GF-D8 (cell line): ENCODE measurements at places on chromosomes 6 and 20.

DNA sequence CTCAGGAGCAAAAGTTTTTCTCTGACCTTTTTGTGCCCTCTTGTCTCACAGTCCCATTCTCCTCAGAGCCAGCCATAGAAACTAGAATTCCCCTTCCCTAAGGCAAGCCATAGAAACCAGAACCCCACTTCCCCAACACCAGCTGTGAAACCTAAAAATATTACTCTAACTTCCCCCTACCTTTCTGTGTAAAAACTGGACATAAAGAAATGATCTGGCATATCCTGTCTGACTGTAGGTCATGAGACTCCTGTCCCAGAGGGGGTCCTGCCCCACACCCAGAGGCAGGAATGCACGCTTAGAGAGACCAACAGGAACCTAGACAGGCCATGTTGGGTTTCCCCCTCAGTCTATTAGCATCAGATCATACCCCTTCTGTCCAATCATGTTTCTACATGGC, 140.6 kb upstream of the SLC22A16 start:
- DNase-seq = no peak

DNA sequence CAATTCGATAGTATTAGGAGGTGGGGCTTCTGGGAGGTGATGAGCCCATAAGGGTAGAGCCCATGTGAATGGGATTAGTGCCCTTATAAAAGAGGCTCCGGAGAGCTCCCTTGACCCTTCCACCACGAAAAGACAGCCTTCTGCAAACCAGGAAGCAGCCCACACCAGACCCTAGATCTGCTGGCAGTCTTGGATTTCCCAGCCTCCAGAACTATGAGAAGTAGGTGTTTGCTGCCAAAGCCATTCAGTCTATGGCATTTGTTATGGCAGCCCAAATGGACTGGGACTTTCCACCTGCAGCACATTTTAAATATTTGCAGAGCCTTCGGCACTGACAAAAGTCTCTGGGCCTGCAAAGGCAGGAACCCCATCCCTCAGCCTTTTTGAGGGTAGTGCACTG, 11.8 kb upstream of the SFT2D1 start:
- no peak for DNase-seq

GRCh38 chr6:116404696-116405095, 33.9 kb downstream of the DSE start:
- no peak for DNase-seq

DNA sequence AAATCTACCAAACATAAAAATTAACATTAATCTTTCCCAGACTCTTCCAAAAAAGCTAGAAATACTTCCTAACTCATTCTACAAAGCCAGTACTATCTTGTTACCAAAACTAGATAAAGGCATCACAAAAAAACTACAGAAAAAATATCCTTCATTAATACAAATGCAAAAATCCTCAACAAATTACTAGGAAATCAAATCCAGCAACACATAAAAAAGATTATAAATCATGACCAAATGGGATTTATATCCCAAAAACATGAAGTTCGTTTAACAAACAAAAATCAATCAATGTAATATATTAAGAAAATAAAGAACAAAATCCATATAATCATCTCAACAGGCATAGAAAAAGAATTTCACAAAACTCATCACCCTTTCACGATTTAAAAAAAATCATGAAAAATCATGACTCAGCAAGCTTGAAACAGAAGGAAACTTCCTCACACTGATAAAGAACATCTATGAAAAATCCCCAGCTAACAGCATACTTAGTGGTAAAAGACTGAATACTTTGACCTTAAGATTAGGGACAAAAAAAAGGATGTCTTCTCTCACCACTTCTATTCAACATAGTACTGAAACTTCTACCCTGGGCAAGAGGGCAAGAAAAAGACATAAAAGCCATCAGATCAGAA, 43.2 kb downstream of the RANBP9 start:
- no peak for DNase-seq

DNA sequence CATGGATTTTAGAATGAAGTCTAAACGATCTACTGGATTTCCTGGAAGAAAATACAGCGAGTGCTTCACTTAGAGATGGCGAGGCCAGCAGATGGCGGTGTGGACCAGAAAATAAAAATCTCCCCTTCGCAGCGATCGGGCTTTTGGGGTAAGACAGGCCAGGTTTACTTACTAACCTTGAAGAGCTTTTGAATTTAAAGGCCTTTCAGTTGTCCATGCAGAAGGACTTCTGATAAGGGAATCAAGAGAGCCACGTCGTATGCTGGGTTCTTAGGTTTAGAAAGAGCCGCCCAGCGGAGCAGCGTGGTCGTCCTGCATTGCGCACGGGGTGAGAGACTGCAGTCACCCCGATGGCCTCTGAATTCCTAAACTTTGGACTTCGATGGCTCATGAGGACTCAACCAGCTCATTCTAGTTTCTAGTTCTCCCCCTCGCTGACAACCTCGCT, 125.2 kb upstream of the RALGAPA2 start:
- DNase-seq = no peak

GRCh38 chr6:129069006-129069405, 186.1 kb downstream of the LAMA2 start:
- no peak for DNase-seq

- DNase-seq = no peak
Observed at GRCh38 chr6:37630281-37630799, 67.3 kb downstream of the MDGA1 start.

DNA sequence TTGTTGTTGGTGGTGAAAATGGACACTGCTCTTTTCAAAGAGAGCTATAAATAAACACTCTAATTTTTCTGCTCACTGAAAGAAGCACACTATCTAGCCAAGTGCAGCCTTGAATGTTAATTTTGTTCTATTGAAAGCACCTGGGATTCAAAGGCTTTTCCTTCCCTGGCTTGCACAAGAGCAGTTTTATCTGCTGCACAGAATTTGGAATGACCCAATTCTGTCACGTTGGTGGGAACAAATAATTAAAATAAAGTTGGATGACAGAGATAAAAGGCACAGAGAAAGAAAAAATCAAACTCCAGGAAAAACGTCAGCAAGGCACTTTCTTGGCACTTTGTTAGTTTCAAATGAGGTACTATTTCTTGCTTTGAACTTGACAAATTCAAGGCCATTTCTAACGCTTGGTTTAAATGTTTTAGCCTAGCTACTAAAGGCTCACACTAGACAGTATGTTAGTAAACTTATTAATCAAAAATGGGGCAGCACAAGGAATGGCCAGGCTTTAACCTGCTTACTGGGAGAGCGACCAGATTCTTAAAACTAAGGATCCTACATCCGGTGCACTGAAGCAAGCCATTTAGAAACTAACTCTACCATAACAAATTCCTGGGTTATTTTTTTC, 145.5 kb upstream of the ARG1 start:
- DNase-seq = no peak

- no peak for DNase-seq
Observed at GRCh38 chr6:39953076-39953618, 18.9 kb upstream of the MOCS1 start.

DNA sequence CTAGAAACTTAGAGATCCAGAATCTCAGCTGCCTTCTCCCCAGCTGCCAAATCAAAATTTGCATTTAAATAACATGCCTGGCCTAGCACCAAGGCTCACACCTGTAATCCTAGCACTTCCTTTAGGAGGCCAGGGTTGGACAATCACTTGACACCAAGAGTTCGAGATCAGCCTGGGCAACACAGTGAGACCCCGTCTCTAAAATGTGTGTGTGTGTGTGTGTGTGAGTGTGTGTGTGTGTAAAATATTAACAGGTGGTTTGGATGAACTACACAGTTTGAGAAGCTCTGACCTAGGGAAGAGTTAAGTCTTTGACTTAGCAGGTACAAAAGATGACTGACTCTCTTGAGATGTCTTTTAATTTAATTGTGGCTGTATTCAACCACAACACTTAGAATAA, 20.2 kb upstream of the CD2AP start:
- DNase-seq = no peak

DNA sequence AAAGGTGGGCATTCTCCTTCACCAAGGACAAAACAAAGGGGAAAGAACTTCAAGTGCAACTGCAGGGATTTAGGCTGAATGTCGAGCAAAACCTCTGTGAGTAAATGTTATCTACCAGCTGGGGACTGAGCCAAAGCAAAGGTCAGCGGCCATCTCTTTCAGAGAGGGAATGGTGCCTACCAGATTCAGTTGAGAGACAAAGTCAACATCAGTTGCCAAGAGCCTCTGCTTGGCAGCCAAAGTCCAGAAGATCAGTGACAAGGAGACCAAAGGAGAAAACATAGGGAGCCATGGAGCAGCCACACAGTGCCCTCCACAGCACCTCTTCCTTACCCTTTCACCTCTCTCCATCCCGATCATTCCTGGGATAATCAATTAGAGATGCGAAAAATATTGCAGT, 472.5 kb downstream of the KIF16B start:
- no peak for DNase-seq

GRCh38 chr6:129583866-129584265, 126.1 kb downstream of the ARHGAP18 start:
- DNase-seq = no peak

GRCh38 chr6:46219661-46220060, 48.9 kb upstream of the ENPP5 start:
- DNase-seq = no peak

DNA sequence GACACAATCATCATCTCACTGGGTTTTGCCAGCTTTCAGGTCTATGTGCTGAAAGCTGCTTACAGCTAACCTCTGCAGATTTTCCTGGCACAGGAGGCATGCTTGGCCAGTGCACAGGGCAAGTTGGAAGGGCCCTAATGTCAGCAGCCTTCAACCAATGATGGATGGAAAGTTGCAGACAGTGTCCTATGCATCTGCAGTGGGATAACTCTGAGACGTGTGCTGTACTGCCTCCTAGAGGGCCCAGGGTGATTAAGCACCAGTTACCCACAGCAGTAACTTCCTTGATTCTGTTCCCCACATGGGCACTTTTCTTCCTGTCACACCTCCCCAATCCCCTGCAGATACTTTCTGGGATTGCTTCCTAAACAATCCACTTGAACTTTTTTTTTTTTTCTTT, 38.6 kb downstream of the OVOL2 start:
- peak; percentile 6 for DNase-seq

GRCh38 chr6:160110586-160111123, 11.0 kb upstream of the SLC22A1 start:
- DNase-seq = no peak

DNA sequence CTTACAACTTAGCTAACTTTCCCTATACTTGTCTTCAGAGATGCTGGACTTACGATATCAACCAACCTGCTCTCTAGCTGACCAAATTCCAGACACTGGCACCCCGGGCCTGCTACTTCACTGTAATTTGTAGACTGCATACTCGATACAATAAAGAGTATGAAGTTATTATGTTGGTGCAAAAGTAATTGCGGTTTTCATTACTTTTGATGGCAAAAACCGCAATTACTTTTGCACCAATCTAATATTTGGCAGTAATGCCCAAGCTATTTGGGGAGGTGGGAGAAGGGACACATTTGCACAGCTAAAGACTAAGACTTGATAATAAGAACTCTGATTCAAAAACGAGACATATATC, 34.9 kb upstream of the ARHGAP18 start:
- DNase-seq = no peak

- DNase-seq = no peak
Observed at GRCh38 chr20:5030348-5031205, 29.3 kb upstream of the SLC23A2 start.

GRCh38 chr6:7671581-7671980, 54.3 kb upstream of the BMP6 start:
- no peak for DNase-seq

GRCh38 chr6:153302133-153302532, 171.1 kb upstream of the RGS17 start:
- DNase-seq = no peak

DNA sequence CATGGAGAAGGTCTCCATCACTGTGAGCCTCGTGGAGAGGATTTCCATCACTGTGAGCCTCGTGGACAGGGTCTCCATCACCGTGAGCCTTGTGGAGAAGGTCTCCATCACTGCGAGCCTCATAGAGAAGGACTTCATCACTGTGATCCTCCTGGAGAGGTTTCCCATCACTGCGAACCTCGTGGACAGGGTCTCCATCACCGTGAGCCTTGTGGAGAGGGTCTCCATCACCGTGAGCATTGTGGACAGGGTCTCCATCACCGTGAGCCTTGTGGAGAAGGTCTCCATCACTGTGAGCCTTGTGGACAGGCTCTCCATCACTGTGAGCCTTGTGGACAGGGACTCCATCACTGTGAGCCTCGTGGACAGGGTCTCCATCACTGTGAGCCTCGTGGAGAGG, 140.4 kb downstream of the ERMARD start:
- no peak for DNase-seq

DNA sequence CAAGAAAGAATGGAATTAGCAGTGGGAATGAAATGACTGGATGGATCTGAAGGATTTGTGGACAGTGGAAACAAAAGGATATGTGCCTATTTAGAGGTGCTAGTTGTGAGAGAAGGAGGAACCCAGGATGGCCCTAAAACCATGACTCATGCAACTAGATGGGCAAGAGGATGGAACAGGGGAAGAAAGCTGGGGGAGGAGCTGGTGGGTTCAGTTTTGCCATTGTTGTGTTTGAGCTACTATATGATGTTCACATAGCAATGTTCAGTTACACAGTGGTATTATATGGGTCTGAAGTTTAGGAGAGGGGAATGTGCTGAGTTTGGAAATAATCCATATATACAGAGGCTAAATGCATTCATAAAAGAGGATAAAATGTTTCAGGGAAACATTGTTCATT, 125.7 kb upstream of the SSTR4 start:
- DNase-seq = no peak

GRCh38 chr6:74863968-74864367, 341.9 kb downstream of the COL12A1 start:
- no peak for DNase-seq

DNA sequence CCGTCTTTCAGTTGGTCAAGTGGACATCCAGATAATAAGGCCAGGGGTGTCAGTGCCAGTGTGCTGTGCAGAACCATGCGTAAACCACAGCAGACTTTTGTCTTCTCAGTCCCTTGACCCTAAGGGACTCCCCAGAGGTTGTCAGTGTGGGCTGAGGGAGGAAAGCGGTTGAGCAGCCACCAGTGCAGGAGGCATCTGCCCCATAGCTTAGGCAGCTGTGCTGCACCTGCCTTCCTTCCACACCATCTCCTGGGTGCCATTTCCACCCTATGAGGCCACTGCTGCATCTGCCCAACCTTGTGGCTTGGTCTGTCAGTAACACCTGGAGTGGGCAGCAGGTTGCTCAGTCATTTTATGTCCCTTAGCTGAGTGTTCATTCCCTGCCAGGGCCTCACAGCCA, 26.0 kb downstream of the PRPF6 start:
- DNase-seq = no peak

DNA sequence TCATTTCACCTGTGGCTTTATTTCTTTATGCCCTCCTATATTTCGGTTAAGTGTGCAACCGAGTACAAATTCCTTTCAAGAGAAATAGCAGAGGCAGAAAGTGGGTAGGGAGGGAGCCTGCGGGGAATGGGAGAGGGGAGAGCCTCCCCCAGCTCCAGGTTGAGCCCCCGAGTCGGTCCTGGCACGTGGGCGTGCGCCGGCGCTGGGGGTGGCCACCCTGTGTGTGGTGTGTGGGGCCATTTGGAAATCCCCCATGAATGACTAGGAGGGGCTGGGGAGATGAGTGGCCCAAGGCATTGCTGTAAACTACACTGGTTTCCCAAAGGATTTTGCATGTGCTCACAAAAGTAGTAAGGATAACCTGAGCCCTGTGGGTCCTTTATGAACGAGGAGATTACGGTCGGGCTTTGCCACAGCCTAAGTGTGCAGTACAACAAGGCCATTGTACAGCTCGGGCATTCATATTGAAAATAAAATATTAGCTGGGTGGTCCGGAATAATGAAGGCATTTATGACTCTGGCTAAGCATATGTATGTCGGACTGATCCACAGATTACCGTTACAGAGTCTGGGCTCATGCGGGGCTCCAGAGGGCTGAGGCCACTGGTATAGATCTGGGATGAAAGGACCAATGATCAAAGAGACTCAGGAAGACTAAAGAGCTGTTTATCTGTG, 84.5 kb upstream of the RALGAPA2 start:
- DNase-seq = no peak
